ENCODE measurements at places on chromosomes 4 and X.

GRCh38 chr4:118360106-118360505 is 7.3 kb upstream of the PRSS12 start:
- no peak for DNase-seq

DNA sequence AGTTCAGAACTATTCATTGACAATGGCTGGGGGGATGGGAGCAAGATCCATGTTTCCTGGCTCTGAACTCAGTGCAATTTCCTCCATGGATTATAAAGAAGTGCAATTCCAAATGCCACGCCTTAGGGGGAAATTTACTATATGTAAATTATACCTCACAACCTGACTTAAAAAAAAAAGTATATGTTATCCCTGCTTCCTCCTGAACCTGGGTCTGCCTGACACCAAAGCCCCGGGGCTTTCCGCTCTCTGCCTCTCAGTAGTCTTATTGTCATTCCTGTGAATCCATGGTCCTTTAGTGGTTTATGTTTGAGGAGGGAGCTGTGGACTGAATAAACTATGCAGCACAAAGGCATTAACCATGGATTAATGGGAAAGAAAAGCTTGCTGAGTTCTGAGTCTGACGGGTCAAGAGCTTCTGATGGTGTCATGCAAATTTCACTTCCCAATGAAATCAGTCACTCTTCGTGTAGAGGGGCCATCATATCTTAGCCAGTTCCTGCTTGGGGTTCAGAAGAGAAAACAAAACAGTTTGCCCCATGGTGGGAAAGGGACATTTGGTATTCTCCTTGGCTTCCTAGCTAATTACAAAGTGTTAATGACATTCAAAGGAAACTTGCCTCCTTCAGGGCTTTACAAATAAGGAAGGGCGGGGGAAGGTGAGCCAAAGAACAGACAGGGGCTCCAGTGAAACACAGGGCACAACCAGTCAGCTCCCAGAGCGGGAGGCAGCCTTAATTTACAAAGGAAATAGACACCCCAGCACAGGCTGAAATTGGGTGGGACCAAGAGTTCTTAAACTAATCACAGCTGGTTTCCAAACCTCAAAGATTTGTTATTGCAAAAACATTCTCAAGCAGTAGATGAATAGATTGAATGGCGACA is 14.3 kb downstream of the FAM9C start:
- no peak for DNase-seq

GRCh38 chrX:110136136-110136535 is 133.2 kb downstream of the TMEM164 start:
- no peak for DNase-seq

DNA sequence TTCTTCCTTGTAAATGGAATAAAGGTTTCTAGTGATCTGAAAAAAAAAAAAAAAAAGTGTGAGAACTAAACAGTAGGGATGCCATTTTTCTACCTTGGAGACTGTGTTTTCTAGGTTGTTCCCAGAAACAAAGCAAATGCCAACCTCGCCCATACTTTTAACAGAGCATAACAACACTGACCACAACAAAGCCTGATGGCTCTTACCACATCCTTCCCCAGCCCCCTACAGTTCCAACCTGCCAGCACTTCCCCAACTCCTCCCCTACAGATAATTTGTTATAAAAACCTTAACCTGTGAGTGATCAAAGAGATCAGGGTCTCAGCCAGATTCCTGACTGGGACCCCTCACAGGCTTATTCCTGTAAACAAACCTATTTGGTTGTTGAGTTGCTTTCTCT is 940.0 kb downstream of the SH3BGRL start:
- no peak for DNase-seq

DNA sequence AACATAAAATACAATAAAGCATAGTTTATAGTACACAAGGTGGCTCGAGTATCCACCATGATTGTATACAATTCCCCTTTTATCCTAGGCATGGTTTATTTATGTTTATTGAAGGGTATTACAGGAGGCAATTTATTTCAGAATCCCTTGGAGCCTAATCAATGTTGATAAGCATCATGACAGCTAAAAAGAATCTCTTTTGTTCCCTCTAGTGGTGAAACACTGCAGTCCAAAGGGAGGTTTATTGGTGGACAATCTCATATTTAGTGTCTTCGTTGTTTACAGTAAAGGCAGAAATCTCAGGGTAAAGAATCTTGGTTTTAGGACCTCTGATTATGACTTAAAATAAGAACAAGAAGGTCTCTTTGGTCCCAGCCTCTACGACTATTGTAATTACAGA is 1712.5 kb downstream of the C4orf33 start:
- DNase-seq, result no peak

- no peak for DNase-seq
Measured at GRCh38 chr4:152296386-152296785, 239.5 kb downstream of the FBXW7 start.

- peak; percentile 79 for DNase-seq
Measured at GRCh38 chr4:40924096-40924792, 174.5 kb downstream of the NSUN7 start.

DNA sequence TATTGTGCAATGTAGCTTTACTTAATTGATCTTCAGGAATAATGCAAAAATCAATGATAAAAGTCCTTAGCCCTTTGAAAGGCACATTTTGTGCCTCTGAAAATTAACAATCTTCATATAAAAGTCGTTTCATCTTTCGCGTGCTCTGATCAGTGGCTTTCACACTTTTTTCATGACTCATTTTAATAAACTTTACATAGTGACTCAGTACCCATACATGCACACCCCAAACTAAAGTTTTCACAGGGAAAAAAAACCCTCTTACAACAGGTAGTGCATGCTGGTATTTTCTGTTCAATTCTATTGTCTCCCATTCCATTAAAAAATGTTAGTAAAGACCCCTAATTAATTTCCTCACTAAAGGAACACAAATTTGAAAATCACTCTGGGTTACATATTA is 21.5 kb downstream of the RWDD4 start:
- DNase-seq, result no peak

- DNase-seq, result no peak
Measured at GRCh38 chr4:70713453-70714078, 8.2 kb upstream of the RUFY3 start.

DNA sequence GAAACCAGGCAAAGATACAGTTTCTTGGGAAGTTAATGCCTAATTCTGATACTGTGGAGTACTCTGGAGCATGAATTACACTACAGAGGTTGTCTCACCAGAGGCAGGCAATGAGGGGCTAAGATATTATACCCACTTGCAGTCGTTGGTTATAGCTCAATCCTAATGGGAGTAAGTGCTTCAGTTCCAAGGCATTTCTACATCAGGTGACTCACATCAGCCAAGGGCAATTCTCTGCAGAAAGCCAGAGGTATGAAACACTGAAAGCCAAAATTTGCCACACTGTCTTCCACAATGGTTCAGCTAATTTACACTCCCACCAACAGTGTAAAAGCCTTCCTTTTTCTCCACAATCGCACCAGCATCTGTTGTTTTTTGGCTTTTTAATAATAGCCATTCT is 174.0 kb upstream of the IL15 start:
- DNase-seq, result no peak

DNA sequence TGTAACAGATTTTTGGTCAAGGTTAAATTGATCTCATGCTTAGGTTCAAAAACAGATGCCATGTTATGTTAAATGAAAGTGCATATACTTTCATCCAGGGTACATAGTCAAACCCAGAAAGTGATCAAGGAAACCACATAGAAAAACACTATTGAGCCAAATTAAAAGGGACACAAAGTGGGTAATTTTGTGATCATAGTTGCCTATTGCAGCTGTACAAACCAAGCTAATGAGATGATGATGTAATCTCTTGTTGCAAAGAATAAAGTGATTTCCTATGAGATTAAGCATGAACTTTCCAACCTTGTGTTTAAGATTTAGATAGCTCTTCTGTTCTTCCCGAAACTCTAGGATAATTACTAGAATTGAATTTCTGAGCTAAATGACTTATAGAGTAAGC is 20.2 kb upstream of the LIMCH1 start:
- DNase-seq, result no peak

DNA sequence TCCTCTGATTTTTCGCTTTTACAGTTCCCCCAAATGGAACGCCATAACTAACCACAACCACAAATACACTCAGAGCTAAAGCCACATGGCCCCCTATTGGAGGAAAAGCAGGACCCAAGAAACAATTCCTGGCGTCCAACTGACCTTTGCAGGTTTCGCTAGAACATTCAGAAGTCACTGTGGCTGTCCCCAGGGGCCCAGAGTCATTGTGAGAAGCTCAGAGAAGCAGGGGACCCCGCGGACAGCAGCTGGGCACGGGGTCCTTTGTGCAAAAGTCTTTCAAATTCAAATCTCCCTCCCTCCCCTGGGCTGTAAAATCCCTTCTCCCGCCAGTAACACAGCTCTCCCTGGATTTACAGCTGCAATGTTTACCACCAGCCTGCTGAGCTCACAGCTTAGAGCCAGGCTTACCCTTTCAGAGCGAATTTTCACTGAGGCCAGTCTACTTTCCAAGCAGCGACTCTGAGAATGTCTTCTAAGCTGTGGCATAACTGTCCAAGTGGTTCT is 214.8 kb downstream of the CRLF2 start:
- no peak for DNase-seq

- DNase-seq, result no peak
Measured at GRCh38 chrX:11371106-11371505, 77.9 kb downstream of the AMELX start.

DNA sequence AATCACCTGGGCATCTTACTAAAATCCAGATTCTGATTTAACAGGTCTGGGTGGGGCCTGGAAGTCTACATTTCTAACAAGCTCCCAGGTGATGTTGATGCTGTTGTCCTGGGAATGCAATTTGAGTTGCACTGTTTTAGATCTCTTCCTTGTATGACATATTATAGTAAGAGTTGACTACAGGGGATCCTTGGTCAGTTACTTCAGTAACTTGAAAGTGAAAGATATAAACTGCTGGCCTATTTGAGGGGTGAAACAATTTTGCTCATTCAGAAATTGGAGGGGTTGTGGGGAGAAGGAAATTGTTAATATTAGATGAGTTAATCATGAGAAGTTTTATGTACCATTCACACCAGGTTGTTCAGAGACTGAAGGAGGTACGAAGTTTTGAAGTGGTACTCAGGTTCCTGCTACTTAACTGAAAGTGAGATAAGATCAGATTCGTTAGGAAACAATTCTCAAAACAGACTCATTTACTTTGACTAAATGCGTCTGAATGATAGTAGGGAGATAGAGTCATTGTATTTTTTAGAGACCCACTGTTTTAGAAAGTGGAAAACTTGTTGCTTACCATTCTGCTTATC is 12.5 kb downstream of the SH2D1A start:
- DNase-seq, result no peak

GRCh38 chr4:124534131-124534530 is 178.4 kb downstream of the ANKRD50 start:
- DNase-seq, result no peak

DNA sequence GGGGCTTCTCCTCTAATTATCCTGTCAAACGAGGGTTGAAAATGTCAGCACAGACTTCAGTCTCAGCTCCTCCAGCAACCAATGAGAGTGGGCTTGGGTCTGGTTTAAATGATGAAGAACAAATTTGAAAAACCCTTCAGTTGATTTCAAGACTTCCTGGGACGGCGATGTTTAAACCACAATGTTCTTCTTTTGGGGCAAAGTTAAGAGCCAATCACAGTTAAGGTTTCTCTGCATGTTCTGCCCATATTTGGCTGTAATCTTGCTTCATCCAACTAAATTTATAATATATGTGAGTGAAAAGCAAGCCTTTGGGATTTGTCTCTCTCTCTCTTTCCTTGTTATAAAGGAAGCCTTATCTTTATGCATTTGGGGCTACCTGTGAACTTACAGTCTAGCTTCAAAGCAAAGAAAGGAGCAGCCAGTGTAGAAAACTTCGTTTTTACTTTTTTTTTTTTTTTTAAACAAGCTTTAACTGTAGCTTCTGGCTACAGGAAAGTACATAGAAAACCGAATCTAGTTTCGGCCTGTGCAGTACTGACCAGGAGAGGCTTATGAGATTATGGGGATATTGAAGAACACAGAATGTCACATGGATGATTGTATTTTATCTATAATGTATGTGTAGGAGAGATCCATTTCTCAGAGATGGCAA is 46.8 kb upstream of the FAM9C start:
- no peak for DNase-seq

DNA sequence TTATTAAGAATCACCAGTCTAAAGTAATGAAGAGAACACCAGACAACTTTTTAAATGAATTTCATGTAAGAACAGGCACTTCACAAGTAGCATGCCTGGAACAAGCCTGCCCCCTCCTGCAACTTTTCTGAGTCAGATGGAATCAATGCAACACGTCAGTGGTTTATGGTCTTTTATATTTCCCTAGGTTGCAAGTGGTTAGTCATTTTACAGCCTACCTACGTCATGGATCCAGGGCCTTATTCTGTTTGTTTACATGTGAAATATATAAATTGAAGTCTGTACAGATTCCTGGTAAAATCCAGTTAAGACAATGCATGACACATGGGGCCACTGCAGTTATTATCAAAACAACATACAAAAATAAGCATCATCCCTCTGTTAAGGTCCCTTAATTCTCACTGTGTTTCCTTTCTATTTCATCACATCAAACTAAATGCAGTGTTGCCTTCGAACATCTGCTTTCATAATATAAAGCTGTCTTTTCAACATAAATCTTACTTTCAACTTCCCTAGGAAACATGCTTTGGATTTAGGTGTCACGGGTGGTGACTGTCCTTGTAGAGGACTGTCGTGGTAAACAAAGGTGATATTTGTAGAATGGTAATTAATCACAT is 309.3 kb downstream of the FRMPD4 start:
- DNase-seq, result no peak

GRCh38 chrX:113675278-113675677 is 834.6 kb upstream of the AMOT start:
- no peak for DNase-seq

GRCh38 chr4:20760053-20760452 is 59.8 kb downstream of the PACRGL start:
- DNase-seq, result no peak

- no peak for DNase-seq
Measured at GRCh38 chrX:15663439-15663838, 1.2 kb downstream of the CLTRN start.

- no peak for DNase-seq
Measured at GRCh38 chrX:16839852-16840460, 30.2 kb downstream of the RBBP7 start.

GRCh38 chrX:39396358-39396995 is 595.2 kb downstream of the MID1IP1 start:
- no peak for DNase-seq

GRCh38 chr4:17448689-17449088 is 63.2 kb downstream of the QDPR start:
- DNase-seq, result no peak

- DNase-seq, result no peak
Measured at GRCh38 chrX:69389101-69389501, 115.0 kb upstream of the NALF2 start.

GRCh38 chr4:26161030-26161824 is 159.6 kb upstream of the RBPJ start:
- no peak for DNase-seq

Measured in stimulated activated CD4-positive, alpha-beta T cell treated with anti-CD3 and anti-CD28 coated beads, Interleukin-1b, Interleukin-23, amount 100 ng/mL, for 24 hours (primary cell).